ENCODE measurements at places on chromosomes 2 and 18.
A peak's percentile ranks its signal among the peaks of the same experiment; 100 is the strongest.

DNA sequence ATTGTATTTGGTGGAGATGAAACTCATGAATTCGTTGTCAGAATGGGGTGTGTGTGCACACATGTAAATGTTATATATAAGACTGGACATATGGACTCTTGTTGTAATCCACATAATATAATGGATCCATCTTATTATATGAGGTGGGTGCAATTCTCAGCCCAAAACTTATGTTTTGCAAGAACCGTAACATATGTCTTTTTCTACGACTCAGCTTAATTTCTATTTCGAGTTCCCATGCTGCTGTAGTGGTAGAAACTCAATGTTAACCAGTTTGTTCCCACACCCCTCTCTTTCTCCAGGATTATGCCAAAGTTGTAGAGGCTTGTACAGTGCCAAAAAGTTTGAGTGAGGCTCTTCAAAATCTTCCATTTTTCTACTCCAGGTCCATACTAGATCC is 112.5 kb upstream of the SPOPL start:
- no peak for DNase-seq

GRCh38 chr2:231522418-231523180 is 7.6 kb downstream of the NMUR1 start:
- DNase-seq, result no peak

DNA sequence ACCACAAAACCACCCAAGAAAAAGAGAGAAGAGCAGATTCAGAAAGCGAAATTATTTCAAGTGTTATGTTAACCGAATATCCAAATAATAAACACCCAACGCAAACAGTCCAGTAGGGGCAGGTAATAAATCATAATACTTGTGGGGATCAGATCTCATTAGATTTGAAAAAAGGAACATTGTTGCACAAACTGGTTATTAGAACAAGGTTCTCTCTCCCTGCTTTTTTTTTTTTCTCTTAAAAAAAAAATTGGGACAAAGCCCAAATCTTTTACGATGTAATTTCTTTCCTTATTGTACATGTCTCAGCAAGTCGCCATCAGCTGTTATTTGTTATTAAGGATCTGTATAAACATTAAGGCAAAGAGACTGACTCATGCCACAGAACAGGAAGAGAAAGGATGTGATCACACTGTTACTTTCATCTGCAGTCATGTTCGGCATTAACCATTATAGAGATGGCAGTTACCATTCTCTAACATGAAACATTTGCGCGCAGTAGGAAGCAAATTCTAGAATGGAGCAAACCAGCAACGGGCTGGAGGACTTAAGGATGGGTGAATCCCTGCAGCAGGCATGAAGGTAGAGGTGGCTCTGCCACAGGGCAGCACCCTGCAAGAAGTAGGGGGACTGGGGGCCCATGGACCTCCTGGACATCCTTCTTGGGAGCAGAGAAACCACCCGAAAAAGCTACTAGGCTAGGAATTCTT is 42.0 kb downstream of the EPHA4 start:
- DNase-seq, result peak; percentile 78

DNA sequence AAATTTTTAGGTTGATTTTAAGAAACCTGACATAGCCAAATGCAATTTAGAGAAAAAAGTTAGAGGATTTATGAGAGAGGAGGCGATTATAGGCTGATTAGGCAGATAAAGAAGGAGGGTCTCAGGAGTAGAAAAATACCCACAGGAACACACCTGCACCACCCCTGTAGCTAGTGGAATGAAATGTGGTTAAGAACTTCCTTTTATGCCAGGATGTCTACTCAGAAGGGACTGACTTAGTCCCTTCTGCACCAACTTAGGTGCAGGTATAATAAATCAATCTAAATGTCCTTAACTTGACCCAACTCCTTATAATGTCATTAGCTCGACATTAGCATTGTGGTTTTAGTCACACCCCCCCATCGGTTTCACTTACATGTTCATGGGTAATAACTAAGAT is 1274.5 kb upstream of the TMEFF2 start:
- no peak for DNase-seq

DNA sequence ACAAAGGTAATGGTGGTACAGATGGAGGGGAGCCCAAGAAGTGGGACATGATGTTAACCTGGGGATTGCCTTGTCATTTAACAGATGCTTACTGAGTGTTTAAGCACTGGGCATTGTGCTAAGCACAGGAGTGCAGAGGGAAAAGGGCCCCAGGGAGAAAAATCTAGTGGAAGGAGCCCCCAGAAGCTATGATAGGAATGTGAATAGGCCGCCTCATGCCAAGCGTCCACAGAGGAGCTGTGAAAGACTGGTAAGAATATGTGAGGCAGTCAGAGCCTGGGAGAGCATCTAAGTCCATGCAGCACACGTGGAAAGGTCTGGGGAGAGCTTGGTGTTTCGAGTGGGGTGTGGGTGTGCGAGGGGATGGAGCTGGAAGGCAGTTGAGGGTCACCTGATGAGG is 5.5 kb downstream of the ZNF532 start:
- no peak for DNase-seq

GRCh38 chr2:54499661-54500060 is 43.5 kb downstream of the SPTBN1 start:
- no peak for DNase-seq

DNA sequence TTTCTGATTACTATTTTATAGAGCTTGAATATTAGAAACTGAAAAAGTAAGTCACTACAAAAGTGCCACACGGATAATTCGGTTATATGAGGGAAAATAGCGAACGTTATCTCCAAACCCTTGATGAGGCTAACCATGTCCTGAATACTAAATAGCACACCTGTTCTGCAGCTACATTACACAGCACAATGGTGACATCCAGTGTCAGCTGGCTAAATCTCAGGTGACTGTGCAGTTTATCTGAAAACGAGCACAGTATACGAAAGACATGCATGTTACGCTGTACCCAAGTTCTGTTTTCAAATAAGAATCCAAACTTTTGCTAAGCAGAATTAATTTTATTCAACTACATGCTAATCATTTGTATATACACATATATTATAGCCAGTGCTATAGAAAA is 9.0 kb downstream of the CCDC68 start:
- DNase-seq, result peak; percentile 85

GRCh38 chr2:174344716-174345461 is 10.1 kb downstream of the SP9 start:
- DNase-seq, result no peak

GRCh38 chr2:188345426-188345825 is 53.8 kb downstream of the GULP1 start:
- DNase-seq, result no peak

DNA sequence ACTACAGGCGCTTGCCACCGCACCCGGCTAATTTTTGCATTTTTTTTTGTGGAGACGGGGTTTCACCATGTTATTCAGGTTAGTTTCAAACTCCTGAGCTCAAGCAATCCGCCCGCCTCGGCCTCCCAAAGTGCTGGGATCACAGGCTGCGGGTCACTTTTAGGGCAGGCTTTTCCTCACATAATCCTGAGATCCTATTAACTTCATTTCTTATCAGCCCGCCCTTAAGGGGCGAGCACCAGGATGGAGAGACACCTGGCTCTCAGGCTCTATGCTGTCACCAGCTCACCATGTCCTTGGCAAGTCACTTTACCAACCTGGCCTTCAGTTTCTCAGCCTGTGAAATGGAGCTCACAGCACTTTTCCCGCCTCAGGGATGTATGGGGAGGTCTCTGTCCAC is 23.0 kb downstream of the ZFP36L2 start:
- no peak for DNase-seq

DNA sequence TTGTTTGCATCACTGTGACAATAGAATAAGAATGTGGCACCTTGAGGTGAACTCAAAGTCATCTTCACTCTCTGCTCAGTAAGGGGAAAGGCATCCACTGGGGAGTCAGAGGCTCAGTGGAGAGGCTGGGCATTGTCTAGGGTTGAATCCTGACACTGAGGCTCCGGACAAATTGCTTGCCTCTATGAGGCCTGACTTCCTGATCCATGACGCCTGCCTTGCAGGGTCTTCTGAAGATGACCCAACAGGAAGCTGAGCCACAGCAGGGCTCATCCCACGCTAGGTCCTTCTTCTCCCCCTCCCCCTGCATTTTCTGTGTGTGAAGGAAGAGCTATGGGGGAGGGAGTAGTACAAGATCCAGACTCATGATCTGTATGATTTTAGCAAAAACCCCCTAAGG is 265.1 kb downstream of the SH3BP4 start:
- no peak for DNase-seq

DNA sequence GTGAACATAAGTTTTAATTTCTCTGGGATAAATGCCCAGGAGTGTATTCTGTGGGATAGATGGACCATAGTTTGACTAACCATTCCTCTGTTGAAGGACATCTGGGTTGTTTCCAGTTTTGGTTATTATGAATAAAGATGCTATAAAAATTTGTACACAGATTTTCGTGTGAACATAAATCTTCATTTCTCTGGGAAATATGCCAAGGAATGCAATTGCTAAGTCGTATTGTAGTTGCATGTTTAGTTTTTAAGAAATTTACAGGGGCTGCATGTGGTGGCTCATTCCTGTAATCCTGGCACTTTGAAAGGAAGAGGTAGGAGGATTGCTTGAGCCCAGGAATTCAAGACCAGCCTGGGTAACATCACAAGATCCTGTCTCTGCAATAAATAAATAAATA is 6.9 kb upstream of the SLC11A1 start:
- DNase-seq, result no peak

- DNase-seq, result no peak
Measured at GRCh38 chr18:44934901-44935300, 254.2 kb downstream of the SETBP1 start.

DNA sequence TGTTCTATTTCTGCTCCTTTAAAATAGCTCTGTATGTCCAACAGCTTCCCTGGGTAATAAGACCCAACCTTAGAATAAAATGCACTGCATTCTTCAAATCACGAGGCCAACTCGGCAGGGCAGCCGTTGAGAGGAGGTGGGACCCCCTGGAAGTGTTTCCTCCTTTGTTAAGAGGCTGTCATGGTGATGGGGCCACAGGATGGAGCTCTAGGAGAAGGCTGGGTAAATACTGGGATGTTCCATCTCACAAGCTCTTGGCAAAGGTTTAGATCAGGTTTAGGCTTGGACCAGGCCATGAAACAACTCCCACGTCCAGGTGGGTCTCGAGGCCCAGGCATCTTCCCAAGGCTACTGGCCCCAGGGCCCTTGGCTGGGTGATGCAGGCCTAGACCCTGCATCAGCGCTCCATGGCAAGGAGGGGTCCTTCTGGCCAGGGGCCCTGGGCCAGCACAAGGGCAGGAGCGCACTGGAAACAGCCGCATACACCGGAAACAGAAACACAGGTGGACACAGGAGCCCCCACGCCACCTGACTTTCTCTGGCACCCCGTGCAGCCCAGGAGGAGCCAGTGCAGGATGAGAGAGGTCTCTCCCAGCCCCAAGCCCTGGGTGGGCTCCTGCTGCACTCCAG is 38.8 kb upstream of the OTOS start:
- DNase-seq, result no peak

DNA sequence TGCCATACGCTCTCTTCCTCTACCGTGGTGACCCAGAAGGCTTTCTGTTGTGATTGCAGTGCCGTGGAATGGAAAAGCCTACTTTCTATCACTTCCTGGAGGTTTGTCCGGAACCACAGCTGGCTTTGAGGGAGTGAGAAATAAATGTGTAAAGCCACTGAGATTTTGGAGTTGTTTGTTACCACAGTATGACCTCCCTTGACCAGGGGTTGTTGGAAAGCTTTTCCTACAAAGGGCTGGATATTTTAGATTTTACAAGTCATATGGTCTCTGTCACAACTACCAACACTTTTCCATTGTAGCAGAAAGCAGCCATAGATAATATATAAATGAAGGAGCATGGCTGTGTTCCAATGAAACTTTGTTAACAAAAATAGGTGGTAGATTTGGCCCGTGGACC is 70.3 kb downstream of the VAPA start:
- no peak for DNase-seq

DNA sequence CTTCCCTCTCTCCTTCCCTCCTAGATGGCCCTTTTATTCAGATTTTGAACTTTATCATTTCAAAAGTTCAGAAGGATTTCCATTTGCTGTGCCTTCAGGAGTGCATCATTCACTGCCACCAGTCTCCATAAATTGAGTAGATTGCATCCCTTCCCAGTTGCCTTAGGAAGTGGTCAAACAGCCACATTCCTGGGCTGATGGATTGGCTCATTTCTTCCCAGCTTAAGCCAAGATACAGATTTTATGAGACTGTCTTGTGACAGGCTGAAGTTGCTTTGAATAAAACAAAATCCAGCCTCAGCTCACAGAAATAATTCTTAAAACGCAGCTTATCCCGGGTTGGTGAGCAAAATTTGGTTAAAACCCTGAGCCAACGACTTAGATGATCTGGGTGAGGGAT is 9.8 kb downstream of the NRP2 start:
- DNase-seq, result no peak

DNA sequence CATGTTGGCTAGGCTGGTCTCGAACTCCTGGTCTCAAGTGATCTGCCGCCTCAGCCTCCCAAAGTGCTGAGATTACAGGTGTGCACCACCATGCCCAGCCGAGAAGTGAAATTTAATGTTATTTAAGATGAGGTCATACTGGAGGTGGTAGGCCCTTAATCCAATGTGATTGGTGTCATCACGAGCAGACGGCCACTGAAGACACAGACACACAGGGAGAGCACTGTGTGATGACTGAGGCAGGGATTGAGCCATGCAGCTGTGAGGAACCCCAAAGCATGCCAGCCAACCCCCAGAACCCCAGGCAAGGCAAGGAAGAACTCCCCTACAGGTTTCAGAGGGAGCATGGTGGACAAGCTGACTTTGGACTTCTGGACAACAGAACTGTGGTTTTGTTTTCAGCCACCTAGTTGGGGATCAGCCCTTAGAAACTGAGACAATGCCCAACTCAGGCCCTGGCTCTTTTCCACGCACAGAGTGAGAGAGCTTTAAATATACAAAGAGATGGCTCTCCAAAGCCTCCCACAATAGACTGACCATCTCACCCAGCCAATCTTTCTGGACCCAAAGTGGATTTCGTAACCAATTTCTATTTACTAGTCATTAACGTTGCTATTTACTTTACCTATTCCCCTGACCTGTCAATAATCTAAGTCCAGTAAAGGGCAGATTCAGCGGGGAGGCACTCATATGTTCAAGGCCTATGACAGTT is 34.2 kb downstream of the TBC1D8 start:
- no peak for DNase-seq

- DNase-seq, result no peak
Measured at GRCh38 chr18:79949697-79950487, 1.6 kb downstream of the SLC66A2 start.
